Hypothalamus (tissue), 51 donors: ENCODE measurements at places on chromosomes 12 and 14.

DNA sequence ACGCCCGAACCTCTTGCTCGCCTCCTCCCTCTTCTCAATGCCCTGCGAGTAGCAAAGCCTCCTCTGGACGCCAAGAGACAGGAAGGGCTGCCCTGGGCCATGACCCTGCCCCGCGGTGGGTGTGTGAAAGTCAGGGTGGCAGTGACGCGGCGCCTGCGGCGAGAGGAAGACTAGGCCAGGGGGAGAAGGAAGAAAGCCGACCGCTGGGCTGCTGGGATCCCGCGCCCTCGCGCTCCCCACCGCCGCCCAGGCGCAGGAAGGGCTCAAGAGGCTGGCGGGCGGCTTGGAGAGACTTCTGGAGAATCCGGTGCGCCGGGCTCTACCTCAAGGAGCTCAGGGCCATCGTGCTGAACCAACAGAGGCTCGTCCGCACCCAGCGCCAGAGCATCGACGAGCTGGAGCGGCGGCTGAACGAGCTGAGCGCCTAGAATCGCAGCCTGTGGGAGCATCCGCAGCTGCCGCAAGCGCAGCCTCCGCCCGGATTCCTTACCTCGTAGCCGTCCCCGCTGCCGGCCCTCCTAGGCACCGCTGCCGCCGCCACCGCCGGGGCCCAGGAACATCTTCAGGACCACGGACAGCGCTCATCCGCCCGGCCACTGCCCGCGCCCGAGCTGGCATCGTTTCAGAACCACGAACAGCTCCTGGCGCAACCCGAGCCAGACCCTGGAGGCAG is 105.0 kb upstream of the PRB2 start:
- DNase-seq = peak; percentile 69

DNA sequence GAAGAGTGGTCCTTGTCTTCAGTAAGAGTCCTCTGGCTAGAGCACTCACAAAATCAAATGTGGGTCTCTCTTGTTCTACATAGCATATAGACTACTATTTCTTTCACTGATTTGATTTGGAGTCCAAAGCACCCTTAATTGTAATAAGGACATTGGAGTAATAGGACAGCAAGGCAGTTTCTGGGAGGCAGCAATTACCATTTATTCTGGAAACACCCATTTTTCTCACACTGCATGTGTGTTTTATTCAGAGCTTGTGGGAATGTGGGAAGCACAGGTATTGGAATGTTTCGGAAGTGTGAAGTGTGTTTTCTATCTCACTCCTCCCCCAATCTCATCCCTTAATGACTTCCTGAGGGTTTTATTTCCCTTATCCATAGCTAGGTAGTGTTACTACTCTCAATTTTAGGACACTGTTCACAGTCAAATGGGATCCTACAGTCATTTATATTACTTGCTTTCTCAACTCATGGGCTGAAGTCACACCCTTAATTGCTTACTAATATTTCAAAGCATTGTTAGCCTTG is 20.2 kb downstream of the PCBP2 start:
- no peak for DNase-seq

DNA sequence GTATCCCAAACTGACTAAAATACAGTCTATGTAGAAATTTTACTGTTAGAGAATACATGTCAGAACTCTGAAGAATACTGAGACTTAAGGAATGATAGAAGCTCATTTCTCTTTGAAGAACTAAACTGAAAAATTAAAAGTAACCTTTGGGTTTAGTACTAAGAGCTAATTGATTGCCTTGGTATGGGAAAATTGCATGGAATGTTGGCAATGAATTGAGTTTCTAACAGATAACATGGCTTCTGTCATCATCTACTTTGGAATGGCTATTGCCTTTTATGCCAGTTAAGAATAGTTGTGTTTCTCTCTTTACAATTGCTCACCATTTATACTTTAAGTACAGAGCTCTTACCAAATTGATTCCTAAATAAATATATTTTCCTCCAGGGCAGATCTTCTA is 308.8 kb upstream of the SYT1 start:
- DNase-seq = no peak

DNA sequence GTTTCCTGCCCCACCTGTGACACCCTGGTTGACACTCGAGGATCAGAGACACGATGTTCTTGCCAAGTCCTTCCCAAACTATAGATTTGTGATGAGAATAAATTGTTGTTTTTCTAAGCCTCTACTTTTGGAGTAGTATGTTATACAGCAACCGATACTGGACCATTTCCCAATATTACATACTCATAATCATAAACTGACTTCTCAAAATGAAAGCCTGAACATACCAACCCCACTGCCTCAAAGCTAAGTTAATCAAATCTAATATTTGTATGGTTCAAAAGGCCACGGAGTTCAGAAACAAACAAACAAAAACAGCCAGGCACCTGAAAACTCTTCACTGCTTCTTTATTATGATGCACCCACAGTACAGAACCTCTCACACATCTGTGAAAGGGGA is 52.3 kb upstream of the GPHB5 start:
- DNase-seq = no peak

DNA sequence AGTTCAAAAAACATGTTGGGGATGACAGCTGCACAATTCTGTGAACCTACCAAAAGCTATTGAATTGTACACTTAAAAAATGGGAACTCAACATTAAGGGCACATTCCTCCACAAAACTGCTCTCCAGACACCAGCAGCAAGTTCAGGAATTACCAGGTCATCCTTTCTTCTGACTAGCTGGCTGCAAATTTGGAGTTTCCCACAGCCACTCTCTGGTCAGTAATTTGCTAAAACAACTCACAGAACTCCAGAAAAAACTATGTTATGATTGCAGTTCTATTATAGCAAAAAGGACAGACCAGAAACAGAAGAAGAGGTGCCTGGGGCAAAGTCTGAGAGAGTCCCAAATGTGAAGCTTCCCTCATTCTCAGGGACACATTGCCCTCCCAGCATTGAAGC is 20.1 kb upstream of the PLEKHD1 start:
- no peak for DNase-seq

DNA sequence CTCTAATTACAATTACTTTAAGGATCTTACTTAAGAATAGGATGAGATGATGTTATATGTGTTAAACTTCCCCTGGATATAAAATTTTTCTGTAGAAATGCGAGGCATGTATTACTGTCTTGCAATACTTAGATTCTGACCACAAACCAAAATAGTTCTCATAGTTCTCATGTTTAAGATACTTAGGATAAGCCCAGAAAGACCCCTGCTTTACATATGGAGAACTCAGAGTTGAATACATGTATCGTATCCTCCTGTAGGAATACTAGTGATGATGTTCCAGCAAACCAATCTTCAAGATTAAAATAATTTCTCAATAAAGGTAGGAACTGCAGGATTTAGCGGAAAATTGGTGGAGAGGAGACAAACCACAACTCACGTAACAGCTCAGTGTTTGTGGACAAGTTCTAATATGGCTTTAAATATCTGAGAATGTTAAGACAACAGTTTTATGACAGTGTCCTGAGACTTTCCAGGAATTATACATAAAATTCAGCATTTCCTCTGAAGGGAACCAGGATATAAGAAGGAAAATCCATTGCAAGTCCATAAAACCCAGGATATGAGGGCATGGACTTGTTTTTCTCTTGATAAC is 114.7 kb upstream of the CRY1 start:
- DNase-seq = no peak

DNA sequence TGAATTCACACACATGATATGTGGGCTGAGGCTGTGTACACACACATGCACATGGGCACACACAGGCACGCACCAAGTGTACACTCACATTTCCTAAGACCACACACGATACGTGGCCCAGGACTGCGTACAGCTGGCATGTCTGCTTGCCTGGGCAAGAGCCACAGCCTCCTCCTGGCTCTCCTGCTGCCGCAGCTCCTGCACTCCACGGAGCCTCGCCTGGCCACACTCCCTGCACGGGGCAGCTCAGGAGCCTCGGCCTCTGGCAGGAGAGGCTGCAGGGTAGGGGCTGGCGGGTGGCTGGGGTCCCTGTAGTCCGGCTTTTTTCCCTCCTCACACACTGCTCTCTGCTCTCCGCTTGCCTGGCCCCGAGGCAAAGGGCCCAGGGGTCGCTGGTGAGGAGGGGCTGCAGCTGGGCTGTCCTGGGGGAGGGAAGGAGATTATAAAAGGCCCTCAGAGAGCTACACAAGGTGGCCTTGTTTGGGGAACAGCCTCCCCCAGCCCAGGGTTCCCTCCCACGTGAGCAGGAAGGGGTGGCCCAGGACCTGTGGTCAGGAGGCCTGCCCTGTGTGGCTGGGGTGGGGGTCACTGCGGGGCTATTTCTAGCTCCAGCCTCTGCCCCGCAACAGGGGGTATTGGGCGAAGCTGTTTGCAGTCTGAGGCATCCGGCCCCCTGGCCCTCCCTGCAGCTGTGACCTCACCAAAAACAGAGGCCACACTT is 89.0 kb upstream of the SFSWAP start:
- peak; percentile 37 for DNase-seq

GRCh38 chr14:50763382-50764007 is 67.5 kb downstream of the NIN start:
- DNase-seq = no peak

DNA sequence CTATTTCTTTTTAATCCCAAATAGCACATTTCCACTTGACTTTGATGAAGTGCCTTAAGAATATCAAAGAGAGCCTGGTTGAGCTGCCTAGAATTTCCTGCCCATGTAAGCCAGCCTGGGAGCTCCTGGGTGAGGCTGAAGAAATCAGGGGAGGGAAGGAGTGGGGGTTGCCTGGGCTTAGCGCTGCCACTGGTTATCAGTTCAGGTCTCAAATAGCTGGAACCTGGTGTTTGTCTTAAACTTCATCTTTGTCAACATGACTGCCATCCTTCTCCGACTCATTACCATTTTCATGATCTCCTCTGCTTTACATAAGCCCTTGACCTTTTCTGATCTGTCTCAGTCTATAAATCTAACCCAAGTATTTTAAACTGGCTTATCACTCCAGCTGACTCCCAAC is 151.5 kb downstream of the TTC8 start:
- no peak for DNase-seq
